K562 (cell line): ENCODE measurements at places on chromosomes 12 and 14.

DNA sequence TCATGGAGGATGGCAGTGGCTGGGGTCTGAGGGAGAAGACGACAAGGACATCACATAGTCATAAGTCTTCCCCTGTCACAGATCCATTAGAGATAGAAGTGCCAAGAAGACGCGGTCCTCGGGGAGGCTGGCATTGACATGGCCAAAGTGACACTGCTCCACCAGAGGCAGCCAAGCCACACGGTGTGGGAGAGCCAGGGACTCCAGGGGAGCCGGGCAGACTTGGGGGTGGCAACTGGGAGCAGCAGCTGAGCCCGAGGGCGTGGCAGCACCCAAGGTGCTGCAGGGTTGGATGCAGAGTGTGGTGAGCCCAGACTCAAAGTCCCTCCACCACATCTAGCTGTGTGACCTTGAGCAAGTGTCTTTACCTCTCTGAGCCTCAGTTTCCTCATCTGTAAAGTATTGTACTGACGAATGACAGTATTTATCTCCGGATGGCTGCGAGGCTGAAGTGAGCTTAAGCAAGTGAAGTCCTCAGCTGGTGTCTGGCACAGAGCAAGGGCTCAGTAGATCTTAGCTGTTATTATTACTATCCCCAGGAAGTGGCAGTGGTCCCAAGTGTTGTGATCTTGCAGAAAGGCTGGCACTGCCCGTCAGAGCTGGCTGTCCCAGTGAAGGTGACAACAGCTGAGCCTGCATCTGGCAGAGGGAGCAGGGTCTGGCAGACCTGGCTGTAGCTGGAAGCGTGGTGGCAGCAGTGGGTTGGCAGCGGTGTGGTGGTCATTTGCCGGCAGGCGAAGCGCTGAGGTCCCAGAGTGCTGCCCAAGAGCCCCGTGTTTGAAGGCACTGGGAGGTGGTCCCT, 54.9 kb downstream of the ZNF664 start:
- no peak for DNase-seq

GRCh38 chr12:95790917-95791849, 619 bp upstream of the NTN4 start:
- DNase-seq = no peak

- DNase-seq = no peak
These were observed 12.8 kb downstream of the DEGS2 start for GRCh38 chr14:100146531-100147091.

GRCh38 chr14:34539407-34540180, at the start of gene EAPP:
TSS of gene EAPP (minus strand) at chr14:34539701. CDS start at chr14:34539628, 73 bp downstream.
- peak; percentile 96 for DNase-seq

DNA sequence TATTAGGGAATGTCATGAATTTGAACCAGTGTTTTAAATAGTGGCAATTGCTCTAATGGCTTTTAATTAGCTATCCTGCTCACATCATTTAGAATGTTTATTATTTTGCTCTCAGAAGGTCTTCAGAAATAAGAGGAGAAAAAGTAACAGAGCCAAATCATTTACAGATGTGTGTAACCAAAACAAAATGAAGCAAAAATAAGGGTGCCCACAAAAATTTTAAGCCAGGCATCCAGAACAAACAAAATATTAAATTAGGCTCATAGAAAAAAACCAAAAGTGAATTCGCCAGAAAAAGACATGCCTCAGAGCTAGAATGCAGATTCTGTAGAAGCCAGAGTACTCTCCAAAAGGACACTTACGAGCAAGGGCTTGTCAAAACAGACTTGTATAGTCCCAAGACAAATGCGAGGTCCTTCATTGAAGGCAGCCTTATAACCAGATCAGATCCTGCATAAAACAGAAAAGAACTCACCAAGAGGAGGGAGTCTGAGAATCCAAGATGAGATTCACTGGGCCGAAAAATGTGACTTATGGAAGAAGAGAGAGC, 20.2 kb upstream of the SERPINA1 start:
- no peak for DNase-seq

- DNase-seq = no peak
These were observed 226.8 kb upstream of the HMGA2 start for GRCh38 chr12:65597527-65597926.

DNA sequence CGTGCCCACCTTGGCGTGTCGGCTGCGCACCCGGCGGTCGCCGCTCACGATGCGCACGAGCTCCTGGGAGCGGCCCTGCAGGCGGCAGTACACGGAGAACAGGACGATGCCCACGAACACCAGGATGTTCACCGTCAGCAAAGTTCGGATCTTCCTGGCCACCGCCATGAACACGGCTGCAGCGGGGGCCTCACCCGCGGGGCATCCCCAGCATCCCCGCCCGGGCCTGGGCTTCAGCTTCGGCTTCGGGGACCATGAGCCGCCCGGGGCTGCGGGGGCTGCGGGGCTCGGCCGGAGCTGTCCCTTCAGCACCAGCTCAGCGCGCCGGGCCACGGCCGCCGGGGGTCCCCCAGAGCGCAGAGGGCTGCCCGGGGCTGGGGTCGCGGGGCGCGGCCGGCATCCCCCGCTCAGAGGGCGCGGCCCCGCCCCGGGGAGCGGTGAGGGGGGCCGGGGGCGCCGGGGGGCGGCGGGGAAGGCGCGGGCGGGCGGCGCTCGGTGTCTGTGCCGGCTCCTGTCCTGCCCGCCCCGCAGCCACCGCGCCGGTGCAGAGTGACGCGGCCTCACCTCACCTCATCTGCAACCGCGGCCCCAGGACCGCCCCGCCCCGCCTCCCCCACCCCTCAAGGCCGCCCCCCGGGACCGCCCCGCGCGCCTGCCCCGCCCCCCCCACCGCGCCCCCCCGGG, at the start of gene GALNT9:
Gene GALNT9, minus strand, starts transcription at position 554 of the 684 bp plus-strand sequence. Its CDS starts 386 bp downstream, at position 168.
- DNase-seq = no peak

DNA sequence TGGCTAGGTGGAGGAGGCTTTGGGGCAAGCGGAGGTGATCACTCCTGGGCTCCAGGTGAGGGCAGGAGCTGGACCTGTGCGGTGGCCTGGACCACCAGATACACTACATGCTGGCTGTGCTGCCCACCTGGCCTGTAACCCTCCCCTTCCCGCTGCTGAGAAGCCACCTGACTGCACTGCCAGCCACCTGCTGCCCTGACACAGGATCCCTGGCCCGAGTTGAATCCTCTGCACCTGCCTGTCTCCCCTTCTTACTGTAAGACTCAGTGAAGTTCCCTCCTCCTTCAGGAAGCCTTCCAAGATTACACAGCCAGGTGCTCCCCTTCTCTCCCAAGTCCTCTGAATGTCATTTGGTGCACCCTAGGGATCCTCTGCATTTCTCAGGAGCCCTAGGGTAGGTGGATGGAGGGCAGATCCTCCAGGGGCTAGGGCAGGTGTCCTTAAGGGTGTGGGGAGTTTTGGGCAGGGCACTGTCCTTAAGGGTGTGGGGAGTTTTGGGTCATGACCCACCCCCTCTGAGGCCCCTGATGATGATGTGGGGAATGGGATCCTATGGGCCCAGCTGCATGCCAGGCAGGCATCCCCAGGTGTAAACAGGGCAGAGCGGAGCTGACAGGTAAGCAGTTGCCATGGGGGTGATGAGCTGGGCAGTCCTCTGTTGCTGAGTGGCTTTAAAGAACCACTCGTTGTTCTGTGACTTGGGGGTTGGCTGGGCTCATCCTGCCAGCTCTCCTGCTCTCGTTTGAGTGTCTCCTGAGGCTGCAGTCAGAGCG, 6.7 kb upstream of the MTA1 start:
- no peak for DNase-seq

DNA sequence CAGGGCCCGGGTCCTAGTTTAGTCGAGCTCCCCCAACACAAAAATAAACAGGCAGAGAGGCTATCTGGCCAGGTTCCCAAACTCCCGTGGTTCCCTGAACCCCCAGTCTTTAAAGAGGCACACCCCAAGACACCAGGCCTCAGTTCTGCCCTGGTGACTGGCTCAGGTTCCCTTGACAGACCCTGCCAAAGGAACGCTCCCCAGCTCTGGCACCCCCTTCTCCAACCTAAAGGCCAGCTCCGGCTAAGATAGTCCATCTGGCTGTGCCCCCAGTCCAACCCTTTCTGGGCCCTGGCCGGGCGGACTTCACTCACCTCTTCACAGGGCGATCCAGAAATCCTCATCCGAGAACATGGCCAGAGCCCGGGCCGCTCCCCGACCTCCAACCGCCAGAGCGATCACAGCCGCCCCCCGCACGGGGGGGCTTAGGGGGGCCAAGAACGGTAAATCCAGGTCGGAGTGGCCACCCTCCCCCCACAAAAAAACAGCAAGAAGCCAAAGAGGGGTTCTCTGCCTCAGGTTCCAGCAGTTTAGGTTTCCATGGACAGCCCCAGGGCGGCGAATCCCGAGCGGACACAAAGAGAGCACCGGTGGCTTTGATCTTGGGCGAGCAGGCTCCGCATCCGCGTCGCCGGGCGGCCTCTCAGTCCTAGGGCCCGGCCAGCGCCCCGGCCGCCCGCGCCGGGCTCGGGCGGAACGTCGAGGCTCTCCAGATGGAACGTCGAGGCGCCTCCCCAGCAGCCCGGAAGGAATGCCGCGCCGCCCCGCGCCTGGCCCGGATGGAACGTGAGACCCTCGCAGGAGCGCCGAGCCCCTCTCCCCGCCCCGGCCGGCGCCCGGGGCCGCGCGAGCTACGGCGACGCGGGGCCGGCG, 1.1 kb downstream of the KMT2D start:
- DNase-seq = peak; percentile 40

DNA sequence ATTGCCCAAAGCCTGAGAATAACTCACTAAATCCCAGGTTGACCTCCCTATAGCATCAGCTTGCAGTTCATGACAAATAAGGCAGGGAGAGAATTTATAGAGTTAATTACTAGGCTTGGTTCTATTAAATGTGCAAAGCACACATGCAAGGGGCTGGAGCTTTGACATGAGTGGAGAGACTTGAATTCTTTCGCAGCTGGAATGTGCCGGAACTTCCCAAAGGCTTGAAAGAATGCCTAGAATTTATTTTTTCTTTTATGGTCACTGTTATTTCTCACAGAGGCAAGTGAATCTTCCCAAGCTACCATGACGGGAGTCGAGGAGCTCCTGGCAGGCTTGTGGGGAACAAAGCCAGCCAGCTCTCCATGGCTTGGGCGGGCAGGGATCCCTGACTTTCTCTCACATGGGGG, 95.5 kb upstream of the USP44 start:
- DNase-seq = no peak

DNA sequence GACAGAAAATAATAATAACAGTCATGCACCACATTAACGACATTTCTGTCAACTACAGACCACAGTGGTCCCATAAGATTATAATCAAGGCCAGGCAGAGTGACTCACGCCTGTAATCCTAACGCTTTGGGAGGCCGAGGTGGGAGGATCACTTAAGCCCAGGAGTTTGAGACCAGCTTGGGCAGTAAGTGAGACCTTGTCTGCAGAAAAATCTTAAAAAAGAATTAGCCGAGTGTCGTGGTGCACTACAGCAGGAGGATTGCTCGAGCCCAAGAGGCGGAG, 8.6 kb downstream of the NAB2 start:
- no peak for DNase-seq

DNA sequence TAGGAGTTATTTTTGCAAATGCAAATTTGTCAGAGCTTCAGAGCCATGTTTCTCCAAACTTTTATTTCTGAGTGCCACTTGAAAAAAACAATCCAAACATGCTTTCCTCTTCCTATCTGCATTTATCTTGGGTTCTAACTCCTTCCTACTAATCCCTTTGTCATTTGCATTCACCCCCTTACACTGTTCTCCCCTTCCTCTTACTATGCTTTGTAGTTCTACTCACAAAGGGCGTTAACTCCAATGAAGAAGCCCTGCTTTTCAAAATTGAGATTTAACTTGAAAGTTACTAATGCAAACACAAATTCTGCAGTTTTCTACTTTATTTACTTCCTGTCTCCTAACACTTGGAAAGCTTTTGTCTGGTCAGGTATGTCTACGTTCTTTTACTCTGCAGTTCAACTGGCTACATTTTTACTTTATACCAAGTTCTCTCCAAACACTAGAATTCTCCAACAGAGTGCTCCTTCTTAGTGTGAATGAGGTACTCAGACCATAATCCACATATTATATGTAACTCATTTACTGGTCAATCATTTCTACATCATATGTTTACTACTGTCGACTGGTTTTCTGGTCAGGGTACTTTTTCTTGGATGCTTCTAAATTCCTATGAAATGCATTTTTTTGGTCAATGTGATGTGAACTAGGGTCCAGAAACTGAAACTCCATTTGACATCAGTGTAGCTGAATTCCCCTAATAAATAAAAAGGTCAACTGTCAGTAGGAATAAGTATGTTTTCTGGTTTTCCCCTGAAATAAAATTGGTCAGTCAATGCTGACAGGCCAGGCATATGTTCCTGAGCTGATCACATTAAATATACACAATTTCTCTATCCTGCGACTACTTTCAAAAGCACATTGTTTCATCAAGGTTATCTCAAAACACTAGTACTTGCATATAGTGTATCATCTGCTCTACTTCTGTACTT, 51.2 kb upstream of the OR5AU1 start:
- DNase-seq = no peak

DNA sequence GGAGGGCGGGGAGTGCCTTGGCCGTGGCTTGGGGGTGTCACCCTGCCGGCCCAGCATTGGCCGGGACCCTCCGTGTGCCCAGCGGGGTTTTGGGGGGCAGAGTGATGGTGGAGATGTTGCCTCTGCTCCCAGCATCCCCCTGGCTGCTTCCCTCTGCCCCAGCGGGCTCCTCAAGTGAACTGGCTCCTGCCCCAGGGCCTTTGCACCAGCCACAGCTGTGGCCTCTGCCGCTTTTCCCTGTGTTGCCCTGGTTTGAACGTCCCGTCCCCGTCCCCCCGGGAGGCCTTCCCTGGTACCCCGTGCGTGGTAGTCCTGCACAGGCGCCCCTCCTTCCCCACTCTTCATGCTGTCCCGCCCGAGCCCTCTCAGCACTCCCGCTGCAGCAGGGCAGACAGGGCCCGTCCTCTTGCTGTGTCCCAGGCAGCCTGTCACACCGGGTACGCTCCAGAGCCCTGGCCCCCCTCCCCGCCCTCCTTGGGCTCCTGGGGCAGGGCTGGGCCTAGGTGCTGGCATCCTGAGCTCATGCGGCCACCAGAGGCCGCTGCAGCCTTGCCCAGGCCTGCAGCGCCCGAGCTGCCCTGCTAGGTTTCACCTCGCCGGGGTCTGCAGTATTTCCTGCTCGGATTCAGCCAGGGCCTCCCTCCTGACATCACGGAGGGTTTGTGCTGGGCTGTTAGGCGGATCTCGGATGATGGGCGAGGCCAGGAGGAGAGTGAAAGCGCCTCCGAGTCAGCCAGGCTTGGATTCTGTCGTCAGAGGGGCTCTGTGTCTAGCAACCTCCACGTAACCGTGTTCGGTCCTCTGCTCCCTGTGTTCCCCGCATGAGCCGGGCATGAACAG, 9.5 kb downstream of the NOC4L start:
- peak; percentile 71 for DNase-seq
